ENCODE measurements at places on chromosomes 1 and 21.

DNA sequence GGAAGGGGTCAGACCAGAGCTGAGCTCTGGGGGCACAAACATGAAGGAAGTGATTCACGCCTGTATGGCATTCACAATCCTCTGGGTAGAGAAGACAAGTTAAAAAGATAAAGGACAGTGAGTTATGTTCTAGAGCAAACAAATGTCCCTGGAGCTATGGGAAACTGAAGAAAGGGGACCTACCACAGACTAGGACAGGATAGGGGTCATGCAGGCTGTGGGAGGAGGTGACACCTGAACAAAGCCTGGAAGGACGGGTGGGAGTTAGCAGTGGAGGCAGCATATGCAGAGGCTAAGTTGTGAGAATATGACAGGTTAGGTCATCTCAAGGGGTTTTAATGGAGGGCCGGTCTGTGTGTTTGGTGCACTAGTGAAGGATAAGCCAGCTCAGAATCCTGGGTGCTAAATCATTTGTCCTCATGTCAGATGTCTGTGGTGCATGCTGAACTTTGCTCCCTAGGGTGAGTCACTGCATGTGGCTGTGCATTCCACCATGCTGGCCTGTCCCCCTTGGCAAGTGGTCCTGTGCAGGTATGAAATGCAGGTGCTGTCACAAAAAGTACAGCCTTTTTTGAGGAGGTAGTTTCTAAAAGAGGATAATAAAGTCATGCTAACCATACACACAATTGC is 28.5 kb downstream of the TNN start:
- no peak for DNase-seq

DNA sequence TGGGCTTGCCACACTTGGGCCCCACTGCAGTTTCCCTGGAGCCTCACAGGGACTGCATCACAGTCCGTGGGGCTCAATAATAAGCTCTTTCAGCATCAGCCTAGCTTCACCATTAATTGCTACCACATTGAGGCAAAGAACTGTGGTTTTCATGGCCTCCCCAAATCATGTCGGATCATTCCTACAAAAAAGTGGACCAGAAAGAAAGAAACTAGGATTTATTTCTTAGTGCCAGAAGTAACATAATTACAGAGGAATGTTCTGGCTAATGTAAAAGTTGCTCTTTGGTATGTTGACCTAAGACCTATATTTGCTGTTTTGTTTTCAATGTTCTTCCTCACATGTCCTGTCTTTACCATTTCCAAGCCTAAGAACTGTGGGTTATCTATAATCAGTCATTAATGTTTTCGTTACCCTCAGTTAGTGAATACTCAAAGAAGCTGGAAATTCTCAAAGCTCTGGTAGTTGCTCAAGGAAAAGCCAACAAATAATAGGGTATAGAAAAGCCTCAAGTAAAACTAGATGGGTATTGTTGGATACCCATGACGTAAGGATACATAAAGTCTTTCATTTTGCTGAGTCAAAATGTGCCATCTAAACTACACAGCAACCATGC is 173.9 kb downstream of the LTN1 start:
- DNase-seq: peak; percentile 51

DNA sequence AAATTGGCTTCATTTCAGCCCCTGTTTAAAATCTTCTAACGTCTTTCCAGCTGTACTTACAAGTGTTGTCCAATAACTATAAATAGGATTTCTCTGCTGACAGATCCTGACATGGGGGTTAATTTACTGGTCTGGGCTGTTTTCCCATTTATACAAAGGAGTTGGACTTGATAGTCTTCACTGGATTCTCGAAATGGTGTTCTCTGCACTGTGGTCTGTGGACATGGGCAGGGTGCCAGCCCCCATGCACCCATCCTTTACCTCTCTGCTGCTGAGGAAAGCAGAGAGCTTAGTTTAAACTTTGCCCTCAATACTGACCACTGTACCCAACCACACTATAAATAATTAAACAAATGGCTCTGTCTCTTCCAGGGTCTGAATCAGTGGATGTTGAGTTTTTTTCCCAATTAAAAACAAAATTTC is 5.2 kb downstream of the DIO1 start:
- no peak for DNase-seq

DNA sequence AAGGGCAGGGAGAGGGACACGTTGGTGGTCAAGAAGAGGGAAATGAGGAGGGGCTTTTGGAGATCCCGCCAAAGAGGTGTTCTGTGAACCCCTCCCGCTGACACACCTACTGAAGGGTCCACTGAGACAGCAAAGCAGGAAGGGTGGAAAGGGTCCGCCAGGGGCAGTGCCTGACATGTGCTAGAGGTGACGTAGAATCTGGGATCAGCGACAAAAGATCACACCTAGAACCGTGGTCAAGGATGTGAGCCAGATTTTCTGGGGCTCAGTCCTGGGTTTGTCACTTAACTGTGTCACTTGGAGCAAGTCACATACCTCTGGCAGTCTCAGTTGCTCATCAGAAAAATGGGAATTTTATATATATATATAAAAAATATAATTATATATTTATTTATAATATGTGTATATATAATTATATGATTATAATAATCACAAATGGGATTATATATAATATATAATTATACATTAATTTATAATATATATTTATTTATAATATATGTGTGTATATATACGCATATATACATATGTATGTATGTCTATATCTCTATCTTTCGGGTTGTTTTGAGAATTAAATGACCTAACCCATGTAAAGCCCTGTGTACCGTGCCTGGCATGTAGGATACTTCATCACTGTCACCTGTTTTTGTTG is 35.0 kb upstream of the ATP5PO start:
- no peak for DNase-seq

DNA sequence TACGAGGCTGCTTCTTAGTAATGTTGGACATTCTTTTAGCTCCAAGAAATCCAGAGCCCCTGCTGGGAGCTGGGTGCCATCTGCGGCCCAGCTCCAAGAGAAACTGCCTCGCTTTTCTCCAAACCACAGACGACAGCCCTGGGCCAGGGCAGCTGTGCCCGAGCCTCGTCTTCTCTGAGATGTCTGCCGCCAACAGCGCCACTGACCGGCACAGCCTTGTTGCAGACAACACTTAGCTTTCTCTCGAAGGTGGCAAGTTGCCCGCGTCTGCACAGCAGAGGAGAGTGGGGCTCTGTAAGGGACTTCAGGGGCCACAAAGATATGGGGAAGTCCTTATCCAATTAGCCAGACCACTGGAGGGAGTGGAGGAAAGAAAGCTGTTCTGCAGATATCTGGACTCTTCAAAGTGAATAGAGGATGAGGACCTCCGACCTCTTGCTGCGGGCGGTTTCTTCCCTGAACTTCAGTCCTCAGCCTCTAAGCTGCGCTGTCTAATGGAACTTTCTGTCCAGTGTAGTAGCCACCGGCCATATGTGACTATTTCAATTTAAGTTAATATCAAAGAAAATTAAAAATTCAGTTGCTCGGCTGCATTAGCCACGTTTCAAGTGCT is 63.9 kb upstream of the DISP3 start:
- DNase-seq: no peak

GRCh38 chr21:36745459-36745858 is 46.5 kb downstream of the SIM2 start:
- no peak for DNase-seq

DNA sequence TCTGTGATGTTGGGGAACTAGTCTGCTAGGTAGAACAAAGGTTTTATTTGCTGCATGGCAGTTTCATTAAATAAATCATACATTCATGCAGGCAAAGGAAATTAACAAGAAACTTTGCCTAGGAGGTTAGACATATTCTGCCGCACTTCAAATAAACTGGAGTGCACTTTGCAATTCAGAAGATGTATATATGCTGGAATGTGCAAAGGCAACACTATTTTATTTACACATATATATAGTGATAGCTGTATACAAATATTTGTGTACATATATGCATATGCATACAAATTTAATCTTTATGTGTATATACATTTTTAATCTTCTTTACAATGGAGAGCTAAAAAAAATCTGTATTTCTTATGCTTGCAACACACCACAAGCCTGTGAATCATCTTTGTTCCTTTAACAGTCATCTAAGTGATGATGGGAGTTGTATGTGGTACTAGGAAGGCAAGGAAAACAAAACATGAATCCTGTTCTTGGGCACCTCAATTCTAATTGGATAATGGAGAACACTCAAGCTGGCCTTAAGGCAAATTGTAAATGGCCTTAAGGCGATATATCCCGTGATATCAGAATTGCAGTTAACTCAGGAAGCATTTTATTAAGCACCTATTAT is 605.8 kb upstream of the CAMK1G start:
- no peak for DNase-seq

GRCh38 chr1:214010197-214010573 is 22.4 kb downstream of the PROX1 start:
- no peak for DNase-seq

DNA sequence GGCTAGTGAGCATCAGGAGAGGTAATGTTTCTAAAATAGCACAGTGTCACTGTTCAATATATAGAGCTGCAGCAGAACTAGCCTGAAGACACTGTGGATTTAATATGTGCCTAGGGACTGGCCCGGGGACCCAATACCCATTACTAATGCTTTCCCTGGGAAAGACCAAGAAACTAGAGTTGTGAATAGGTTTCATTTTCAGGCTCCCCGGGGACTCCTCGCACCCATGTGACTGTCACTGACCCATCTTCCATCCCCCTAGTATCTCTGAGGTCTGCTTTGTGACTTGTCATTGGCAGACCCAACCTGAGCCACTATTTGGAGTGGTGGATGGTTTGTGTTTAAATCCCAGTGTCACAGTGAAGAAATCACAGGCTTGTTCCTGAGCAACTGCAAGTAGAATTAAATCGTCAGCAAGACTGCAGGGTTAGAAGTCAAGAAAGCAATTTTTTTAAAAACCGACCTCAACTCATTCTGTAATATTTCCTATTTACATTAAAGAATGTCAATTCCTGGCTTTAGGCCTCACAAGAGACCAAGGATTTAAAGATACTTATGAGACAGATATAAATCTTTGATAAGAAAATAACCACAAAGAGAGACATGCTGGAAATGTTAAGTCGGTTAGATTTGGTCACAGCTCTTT is 130.0 kb upstream of the TNR start:
- DNase-seq: no peak

GRCh38 chr1:163823017-163823416 is 501.3 kb downstream of the NUF2 start:
- DNase-seq: no peak

- DNase-seq: no peak
Measured at GRCh38 chr1:243244432-243244841, 10.6 kb downstream of the CEP170 start.

- DNase-seq: no peak
Measured at GRCh38 chr1:97174039-97174704, 452.6 kb downstream of the PTBP2 start.

DNA sequence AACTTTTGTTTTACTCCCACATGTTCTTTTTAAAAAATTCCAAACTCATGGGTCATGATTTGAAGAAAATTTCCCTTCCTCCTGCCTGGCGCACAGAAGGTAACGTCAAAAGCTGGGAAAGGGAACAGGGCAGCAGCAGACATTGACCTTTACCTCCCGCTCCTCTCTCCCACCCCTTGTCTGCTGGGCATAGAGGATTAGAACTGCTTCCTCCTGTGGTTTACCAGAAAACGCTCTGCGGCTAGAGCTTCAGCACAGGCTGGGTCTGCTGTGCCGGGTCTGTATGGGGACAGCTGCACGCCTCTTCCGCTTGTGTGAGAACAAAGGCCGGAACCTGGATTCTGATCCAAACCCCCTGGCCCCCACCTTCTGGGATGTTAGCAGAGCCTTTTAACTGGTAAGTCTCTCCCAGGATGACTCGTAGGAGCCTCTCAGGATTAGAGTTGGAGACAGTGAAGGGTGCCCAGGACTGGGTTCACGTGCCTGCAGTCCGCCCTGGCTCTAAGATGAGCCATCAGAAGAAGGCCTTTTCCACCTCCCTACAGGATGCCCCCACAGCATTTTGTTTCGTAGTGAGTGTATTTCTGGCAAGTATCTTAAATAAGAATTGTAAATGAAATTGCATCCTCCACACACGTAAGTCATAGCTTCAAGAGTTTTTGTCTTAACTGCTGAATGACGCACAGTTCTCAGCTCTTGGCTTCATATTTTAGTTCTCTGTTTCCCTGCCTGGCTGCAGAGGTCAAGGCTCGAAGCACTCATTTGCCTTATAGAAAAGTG is 5.2 kb downstream of the H6PD start:
- DNase-seq: no peak

DNA sequence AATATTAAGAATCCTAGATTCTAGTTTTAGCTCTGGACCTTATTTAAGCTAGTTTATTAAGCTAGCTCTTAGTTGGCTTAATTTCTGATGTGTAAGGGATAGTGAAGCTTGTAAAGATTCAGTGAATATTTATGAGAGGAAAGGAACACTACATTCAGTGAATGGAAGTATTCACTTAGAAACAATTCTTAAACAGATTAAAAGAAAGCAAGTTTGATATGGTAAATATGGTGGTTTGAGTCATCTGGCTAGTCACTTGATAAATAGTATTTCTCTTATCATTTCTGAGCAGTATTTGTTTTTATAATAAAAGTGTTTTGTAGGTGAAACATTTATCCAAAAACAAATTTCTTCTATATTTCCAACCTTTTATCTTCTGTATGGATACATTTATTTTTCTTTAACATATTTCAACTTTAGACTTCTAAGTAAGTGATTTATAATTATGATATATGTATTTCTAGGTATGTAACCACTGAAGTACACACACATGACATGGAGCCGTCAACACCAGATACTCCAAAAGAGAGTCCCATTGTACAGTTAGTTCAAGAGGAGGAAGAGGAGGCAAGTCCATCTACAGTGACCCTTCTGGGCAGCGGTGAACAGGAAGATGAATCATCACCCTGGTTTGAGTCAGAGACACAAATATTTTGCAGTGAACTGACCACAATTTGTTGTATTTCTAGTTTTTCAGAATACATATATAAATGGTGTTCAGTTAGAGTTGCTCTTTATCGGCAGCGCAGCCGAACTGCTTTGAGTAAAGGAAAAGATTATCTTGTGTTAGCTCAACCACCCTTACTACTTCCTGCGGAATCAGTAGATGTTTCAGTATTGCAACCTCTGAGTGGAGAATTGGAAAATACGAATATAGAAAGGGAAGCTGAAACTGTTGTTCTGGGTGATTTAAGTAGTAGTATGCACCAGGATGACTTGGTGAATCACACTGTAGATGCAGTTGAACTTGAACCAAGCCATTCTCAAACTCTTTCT is 55.6 kb downstream of the SUCO start:
- peak; percentile 43 for DNase-seq

DNA sequence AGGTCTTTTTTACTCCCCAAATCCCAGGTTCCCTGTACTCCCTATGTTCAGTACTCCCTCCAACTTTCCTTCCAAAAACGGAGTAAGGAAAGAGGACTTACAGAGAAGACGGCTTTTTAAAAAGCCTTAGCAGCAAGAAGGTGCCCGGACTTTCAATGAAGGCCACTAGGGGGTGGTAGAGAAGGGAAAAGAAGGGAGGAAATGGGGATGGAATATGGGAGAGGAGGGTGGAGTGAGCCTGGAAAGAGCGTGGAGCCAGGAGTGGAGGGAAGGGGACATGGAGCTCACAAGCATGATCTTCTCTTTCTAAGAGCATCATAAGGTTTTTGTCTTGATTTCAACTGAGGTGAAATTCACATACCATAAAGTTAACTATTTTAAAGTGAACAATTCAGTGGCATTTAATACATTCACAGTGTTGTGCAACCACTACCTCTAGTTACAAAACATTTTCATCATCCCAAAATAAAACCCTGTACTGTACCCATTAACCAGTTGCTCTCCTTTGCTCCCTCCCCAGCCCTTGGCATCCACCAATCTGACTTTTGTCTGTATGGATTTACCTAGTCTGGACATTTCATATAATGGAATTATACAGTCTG is 129.9 kb downstream of the ZNF281 start:
- DNase-seq: no peak

GRCh38 chr1:100152271-100152670 is 19.3 kb downstream of the TRMT13 start:
- DNase-seq: no peak

- no peak for DNase-seq
Measured at GRCh38 chr1:117618450-117619122, 12.7 kb downstream of the TENT5C start.

Measured in GM04504 (cell line).